ENCODE measurements at places on chromosomes 1 and 21. TPM values are rescaled to one million over a fixed set of nuclear protein-coding genes. Genes with fewer than 3 reads are reported as not detected.

DNA sequence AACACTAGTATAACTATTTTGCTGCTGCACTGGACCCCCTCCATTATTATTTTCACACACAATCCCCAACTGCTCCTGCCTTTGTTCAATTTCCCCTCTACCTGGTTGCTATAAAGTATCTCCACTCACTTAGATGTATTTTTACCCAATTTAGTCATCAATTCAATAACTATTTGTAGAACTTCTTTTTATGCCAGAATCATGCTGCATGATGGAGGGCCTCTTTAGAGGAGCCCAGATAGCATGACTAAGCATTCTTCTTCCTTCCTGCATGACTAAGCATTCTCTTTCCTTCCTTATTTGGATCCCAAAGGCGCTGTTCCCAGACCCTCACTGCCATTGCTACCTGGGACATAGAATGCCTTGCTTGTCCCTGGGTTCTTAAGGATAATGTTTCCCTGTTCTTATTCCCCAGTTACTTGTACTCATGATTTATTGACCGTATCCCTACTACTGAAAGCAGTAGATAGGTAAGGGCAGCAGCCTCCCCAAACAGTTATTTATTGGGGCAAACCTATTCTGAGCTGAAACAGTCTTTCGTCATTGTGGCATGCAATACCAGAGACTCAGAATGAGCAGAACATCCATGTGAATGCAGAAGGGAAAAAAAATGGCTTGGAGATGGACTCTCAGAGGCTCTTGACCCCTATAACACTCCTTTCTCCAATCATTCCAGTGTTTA is 89.3 kb upstream of the AKT3 start:
- H3K36me3 ChIP-seq: peaks cover 1% of the 10 kb centered on the region
- H3K4me3 ChIP-seq: no peak overlapping the region
- peaks cover 3% of the 10 kb centered on the region for H3K27me3 ChIP-seq
- H3K4me1 ChIP-seq: peaks cover 4% of the 10 kb centered on the region

DNA sequence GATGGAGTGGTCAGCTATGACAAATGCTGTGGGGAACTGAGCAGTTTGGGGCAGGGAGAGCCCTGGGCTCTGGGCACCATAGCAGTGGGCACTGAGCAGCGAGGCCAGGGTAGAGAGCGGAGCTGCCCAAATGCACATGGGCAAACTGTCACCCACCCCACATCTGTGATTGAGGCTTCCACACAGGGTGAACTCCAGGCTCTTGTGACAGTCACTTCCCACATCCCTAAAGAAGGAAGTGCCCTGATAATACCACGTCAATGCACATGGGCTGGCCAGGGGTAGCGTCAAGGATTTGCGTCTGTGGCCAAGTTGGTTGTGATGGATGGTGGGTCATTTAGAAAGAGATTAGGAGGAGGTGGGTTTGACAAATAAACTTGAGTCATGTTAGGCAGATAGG is 2.6 kb upstream of the GUCA2B start:
- H3K27ac ChIP-seq: no peak overlapping the region
- H3K4me1 ChIP-seq: no peaks in the 10 kb centered on the region
- H3K4me3 ChIP-seq: no peak overlapping the region
- no peak for DNase-seq
- H3K36me3 ChIP-seq: no peaks in the 10 kb centered on the region

DNA sequence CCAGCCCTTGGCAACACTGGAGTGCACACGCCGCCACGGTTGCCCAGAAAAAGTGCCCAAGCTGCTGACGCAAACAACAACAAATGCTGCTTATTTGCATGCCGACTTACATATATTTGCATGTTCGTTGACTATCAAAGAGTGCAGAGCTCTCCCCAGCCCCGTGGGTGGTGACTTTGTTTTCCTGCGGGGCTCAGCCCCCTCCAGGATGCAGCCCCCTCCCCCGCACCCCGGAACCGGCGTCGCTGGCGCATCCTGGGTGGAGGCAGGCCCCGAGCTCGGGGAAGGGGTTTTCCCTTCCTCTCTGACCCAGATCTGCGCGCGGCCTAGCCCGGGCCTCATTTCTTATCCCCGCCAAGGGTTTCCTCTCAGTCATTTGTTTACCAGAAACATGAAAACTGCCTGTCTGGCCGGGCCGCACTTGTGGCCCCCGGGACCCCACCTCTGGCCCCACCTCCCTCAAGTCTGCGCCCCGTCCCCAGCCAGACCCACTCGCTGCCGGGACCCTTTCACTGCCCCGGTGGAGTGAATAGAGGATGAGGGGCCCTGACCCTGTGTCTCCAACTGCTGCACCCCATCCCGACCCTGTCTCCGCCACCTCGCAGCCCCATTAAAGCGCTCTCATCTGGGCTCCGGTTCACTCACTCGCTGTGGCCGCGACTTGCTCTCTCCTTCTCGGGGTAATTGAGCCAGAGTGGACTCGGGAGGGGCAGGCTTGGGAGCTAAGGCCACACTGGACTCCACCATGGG is 5.5 kb downstream of the TNFRSF25 start:
- H3K27me3 ChIP-seq: peaks cover 30% of the 10 kb centered on the region
- DNase-seq: peak; percentile 79
- H3K27ac ChIP-seq: peak overlapping the region; percentile 83
- H3K36me3 ChIP-seq: peaks cover 12% of the 10 kb centered on the region
- peak overlapping the region; percentile 84 for H3K4me3 ChIP-seq

- H3K4me3 ChIP-seq: no peak overlapping the region
- H3K27me3 ChIP-seq: peaks cover 23% of the 10 kb centered on the region
- H3K36me3 ChIP-seq: no peaks in the 10 kb centered on the region
- no peak overlapping the region for H3K27ac ChIP-seq
- peaks cover 3% of the 10 kb centered on the region for H3K4me1 ChIP-seq
Measured at GRCh38 chr1:87204921-87205320, 123.8 kb upstream of the LMO4 start.

DNA sequence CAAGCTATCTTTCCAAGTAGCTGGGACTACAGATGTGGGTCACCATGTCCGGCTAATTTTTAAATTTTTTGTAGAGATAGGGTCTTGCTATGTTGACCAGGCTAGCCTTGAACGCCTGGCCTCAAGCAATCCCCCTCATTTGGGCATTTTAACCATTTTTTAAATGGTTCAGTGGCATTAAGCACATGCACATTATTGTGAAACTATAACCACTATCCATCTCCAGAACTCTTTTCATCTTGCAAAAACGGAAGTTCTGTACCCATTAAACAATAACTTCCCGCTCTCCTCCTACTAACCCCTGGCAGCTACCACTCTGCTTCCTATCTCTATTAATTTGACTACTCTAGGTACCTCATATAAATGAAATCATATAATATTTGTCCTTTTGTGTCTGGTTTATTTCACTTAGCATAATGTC is 4.8 kb upstream of the IL6R start:
- peaks cover 10% of the 10 kb centered on the region for H3K27me3 ChIP-seq
- DNase-seq: no peak
- H3K36me3 ChIP-seq: no peaks in the 10 kb centered on the region
- no peak overlapping the region for H3K4me3 ChIP-seq

PRAMEF10 gene
- total RNA-seq: not detected

ENAH gene
- total RNA-seq: not detected

SPRR4 gene
- not detected for total RNA-seq

PDPN gene
- total RNA-seq: not detected
